CD4-positive, alpha-beta T cell treated with Interleukin-15 for 4 hours (primary cell): ENCODE measurements at places on chromosomes 6 and 20.
A peak's percentile ranks its signal among the peaks of the same experiment; 100 is the strongest.

DNA sequence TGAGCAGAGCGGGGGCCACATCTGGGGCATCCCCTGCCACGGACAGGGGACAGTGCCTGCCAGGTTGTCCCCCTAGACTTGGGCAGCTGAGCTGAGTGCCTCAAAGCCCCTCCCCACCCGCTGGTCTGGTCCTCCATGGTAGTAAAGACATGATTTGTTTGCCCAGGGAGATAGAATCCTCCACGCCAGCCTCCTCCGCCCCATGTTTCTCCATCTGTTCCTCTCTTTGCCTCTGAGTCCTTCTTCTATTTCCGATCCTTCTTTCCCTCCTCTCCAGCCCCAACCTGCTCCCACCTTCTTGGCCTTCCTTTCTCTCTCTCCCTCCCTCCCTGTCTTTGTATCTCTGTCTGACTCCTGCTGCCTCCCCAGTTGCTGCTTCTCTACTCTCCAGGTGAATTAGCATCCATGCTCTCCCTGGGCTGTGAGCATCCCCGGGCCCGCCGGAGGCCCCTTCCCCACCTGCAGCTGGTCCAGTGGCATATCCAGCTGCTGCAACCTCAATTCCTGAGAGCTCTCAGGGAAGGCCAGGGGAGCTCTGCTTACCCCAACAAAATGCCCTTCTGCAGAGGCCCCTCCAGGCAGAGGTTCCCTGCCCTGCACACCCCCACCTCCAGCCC lies 45.8 kb downstream of the CPNE5 start:
- no peak for DNase-seq

- no peak for DNase-seq
Observed at GRCh38 chr20:17964073-17964472, 4.5 kb downstream of the SNX5 start.

- no peak for DNase-seq
Observed at GRCh38 chr20:44997668-44998067, 31.4 kb downstream of the STK4 start.

GRCh38 chr6:25922301-25922700 lies 8.2 kb downstream of the SLC17A2 start:
- no peak for DNase-seq

DNA sequence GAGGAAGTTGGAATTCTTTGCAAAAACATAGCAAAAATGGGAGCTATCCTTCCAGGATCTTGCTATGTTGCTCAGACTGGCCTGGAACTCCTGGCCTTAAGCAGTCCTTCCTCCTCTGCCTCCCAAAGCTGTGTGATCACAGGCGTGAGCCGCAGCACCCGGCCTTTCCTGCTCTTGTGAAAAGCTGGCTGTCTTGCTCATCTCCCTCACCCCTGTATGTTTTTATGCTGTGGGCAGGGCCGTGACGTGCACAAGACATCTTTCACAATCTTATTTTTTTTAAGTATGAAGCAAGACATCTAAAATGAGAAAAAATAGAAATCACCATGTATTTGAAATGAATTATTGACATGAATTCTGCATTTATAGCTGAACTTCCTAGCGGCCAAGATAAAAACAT lies 110.4 kb downstream of the SAMD5 start:
- DNase-seq = no peak

DNA sequence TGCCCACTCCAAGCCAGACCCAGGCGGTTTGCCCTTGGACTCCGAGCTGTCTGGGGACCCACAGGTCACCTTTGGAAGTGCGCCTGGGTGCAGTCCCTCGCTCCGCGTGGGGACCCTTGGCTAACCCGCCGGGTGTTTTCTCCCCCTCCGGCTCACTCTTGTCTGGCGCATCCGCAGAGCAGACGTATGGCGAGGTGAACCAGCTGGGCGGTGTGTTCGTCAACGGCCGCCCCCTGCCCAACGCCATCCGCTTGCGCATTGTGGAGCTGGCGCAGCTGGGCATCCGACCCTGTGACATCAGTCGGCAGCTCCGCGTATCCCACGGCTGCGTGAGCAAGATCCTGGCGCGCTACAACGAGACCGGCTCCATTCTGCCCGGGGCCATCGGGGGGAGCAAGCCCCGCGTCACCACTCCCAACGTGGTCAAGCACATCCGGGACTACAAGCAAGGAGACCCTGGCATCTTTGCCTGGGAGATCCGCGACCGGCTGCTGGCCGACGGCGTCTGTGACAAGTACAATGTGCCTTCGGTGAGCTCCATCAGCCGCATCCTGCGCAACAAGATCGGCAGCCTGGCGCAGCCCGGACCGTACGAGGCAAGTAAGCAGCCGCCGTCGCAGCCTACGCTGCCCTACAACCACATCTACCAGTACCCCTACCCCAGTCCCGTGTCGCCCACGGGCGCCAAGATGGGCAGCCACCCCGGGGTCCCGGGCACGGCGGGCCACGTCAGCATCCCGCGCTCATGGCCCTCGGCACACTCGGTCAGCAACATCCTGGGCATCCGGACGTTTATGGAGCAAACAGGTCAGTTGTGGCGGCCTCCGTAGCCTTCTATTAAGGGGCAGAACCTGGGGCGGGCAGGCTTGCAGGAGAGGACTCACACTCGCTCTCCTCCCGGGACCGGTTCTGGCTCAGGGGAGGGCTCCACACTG lies 1.1 kb downstream of the PAX1 start:
- no peak for DNase-seq

GRCh38 chr20:57624124-57624523 lies 3.9 kb upstream of the ZBP1 start:
- DNase-seq = no peak

GRCh38 chr6:85490516-85491248 lies 40.8 kb downstream of the NT5E start:
- DNase-seq = no peak

DNA sequence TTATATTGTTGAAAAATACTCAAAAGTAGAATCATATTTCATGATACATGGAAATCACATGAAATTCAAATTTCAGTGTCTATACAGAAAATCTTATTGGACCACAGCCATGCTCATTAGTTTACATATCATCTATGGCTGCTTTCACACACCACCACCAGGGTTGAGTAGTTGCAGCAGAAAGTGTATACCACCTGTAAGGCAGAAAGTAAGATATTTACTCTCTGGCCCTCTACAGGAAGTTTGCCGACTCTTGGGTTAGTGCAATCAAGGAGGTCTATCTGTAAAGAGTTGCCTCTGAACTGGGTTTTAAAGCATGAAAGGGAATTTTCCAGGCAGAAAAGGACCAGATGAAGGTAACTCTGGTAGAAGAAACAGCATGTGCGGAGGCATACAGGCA lies 432.3 kb downstream of the DHX35 start:
- no peak for DNase-seq

- peak; percentile 66 for DNase-seq
Observed at GRCh38 chr20:64079273-64080012, at the start of gene RGS19. RGS19 (minus strand) TSS chr20:64079518; CDS start chr20:64076886, 2,632 bp downstream.
